ENCODE measurements at places on chromosomes 7 and 10.

- DNase-seq: no peak
- H3K36me3 ChIP-seq: peaks cover 2% of the 10 kb centered on the region
- H3K4me1 ChIP-seq: peaks cover 7% of the 10 kb centered on the region
- no peak overlapping the region for H3K27ac ChIP-seq
These were observed 84.2 kb upstream of the DDC start for GRCh38 chr7:50649259-50649885.

DNA sequence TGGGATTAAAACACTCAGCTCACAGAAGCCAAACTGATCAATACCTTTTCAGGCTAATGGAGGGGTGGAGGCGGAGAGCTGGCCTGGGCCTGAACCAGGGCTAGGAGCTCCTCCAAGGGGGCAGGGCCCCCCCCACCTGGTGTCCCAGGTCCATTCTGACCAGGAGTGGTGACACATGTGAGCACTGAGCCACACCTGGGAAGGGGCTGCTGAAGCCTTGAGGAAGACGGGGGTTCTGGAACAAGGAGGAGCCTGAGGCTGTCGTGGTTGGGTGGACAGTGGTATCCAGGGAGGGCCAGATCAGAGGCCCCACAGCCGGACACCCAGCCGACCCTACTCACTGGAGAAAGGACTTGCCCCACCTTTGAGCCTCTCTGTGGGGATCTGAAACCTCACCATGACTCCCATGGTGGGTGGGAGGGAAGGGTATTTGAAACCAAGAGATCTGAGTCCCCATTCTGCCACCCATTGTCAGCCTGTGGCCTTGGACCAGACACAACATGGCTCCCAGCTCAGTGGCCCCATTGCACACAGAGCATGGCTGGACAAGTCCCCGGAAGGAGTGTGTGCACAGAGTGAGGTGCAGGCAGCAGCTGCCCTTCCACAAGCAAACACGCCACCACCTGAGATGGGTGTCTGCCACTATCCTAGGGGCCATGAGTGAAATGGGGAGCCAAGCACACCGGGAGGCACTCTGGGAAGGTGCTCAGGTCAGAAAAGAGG lies 12.4 kb downstream of the TMEM273 start:
- DNase-seq: no peak
- no peak overlapping the region for H3K27ac ChIP-seq
- peaks cover 3% of the 10 kb centered on the region for H3K4me1 ChIP-seq
- H3K27me3 ChIP-seq: no peaks in the 10 kb centered on the region
- H3K36me3 ChIP-seq: no peaks in the 10 kb centered on the region

- no peaks in the 10 kb centered on the region for H3K36me3 ChIP-seq
- DNase-seq: no peak
- H3K27me3 ChIP-seq: no peaks in the 10 kb centered on the region
- H3K4me3 ChIP-seq: no peak overlapping the region
- no peak overlapping the region for H3K27ac ChIP-seq
These were observed 392.6 kb upstream of the SHH start for GRCh38 chr7:156204820-156205219.

GRCh38 chr7:6154542-6155404 lies 117.7 kb downstream of the CYTH3 start:
- no peak overlapping the region for H3K27ac ChIP-seq
- no peak overlapping the region for H3K4me3 ChIP-seq
- H3K4me1 ChIP-seq: no peaks in the 10 kb centered on the region
- H3K27me3 ChIP-seq: no peaks in the 10 kb centered on the region
- no peak for DNase-seq
- peaks cover 82% of the 10 kb centered on the region for H3K36me3 ChIP-seq

GRCh38 chr7:77253151-77253550 lies 53.5 kb upstream of the FGL2 start:
- DNase-seq: peak; percentile 74
- H3K27me3 ChIP-seq: no peaks in the 10 kb centered on the region
- no peak overlapping the region for H3K27ac ChIP-seq
- no peaks in the 10 kb centered on the region for H3K4me1 ChIP-seq
- no peak overlapping the region for H3K4me3 ChIP-seq
